ENCODE measurements at places on chromosomes 7 and 10.

- peak; percentile 86 for DNase-seq
These were observed 44.5 kb downstream of the ICA1 start for GRCh38 chr7:8217200-8218068.

- no peak for DNase-seq
These were observed 51.4 kb upstream of the SLC29A3 start for GRCh38 chr10:71267508-71268240.

GRCh38 chr7:46191776-46192175 lies 270.7 kb upstream of the IGFBP3 start:
- DNase-seq: no peak

DNA sequence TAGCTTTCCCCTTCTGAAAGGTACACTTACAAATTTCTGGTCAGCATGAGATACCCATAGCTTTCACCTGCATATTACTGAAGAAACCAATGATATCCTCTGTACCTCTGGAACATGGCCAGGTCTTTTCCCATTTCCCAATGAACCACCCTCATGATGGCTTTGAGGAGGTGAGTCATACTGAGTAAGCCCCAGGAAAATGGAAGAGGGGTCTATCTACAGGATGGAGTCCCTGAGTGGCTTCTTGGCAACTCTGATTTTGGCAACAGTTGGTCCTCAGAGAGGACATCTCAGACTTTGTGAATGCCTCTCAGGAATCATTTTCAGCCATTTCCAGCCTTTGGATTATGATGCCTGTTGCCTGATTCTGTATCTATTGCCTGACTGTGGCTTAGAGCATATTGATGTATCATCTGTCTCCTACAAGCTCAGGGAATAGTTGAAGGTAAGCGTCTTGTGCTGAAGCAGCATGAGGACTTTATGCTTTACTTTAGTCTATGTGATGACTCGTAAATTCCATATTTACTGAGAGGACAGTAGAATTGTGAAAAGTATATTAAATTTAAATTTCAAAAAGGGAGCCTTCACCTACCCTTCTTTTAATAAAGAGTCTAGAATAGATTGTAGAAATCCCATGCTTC lies 84.7 kb upstream of the DKK1 start:
- DNase-seq: no peak

- DNase-seq: no peak
These were observed 77.6 kb downstream of the CLRN3 start for GRCh38 chr10:127815147-127815546.

GRCh38 chr7:94252124-94252523 lies 142.6 kb upstream of the COL1A2 start:
- no peak for DNase-seq

DNA sequence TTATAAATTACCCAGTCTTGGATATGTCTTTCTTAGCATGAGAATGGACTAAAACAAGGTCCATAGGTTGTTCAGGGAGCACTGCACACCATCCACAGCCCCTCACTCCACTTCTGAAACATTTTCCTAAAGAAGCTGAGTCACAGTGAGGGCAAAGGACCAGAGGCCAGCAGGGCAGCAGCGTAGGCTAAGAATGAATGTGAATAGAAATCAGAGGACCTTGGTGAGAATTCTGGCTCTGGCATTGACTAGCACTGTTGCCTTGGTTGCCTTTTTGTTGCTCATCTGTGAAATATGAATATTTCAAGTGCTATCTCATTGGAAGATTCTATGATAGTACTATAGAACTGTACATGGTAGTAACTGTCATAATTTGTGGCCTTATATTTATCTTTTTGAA lies 41.7 kb upstream of the TOMM7 start:
- DNase-seq: no peak

DNA sequence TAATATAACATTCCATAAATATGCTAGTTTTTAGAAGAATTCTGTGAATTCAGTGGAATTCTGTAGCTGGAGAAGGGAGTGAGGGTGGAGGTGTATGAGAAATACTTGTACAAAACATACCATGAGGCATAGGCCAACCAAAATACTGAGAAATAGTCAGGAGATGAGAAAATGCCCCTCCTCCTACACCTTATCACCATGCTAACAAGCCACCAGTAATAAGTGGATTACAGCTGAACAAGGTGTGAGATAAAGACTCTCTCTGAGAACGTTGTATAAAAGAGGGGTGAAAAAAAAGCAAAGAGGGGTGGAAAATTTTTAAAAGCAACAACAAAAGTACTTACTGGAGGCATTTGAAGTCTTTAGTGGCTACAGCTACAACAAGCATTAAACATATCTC lies 90.4 kb upstream of the IGFBP3 start:
- DNase-seq: no peak

DNA sequence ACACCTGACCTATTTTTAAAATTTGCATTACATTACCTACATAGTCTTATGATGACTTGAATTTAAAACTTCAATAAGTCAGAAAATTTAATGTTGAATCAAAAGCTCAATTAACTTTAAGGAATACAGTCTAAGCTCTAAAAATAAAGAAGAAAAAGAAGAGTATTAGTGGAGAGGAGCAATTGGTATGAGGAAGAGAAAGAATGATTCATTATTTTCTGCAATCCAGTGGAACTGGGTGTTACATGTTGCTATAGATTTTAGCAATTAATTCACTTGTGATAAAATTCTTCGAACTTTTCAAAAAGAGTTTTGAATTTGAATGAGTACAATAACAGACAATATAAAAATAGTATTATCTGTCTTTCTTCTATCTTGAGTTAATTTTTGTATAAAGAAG lies 158.9 kb upstream of the POT1 start:
- DNase-seq: no peak

- DNase-seq: no peak
These were observed 30.9 kb upstream of the LMTK2 start for GRCh38 chr7:98075801-98076200.

- no peak for DNase-seq
These were observed 24.8 kb downstream of the TBC1D12 start for GRCh38 chr10:94427166-94427565.

DNA sequence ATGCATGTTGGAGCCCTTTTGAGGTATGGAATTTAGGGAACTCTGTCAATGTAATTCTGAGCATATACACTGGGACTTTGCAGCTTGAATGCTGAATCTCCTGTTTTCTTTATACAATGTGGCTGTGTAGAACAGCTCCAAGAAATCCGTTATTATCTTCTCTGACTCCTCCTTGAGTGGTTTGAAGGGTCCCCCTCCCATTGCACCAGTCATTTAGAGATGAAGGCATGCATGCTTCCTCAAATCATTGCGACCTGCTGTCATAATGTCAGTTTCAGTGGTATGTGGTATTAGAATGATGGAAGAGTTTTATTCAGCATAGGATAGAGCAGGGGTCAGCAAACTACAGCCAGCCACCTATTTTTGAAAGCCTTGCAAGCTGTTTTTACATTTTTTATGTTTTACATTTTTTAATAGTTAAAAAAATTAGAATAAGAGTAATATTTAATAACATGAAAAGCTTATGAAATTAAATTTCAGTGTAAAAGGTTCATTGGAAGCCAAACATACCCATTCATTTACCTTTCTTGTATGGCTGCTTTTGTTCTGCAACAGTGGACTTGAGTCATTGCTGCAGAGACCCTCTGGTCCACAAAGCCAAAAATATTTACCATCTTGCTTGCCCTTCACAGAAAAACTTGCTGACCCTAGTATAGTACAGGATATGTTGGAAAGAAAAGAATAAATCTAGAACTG lies 8.1 kb downstream of the STK17A start:
- DNase-seq: no peak

DNA sequence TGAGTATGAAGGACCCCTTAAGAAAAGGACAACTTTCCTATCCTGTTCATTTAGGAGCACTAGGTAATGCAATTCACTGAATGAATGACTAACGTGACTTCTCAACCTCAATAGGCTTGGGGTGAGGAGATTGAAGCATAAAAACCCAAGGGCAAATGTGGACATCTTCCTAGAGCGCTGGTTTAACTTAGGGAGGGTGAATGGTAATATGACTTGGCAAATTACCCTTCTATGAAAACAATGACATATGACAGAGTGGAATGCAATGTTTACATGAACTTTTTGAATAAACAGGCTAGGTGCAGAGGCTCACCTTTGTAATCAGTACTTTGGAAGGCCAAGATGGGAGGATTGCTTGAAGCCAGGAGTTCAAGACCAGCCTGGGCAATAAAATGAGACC lies 83.9 kb upstream of the ANK3 start:
- no peak for DNase-seq

GRCh38 chr10:75617485-75618155 lies 186.2 kb downstream of the LRMDA start:
- no peak for DNase-seq

GRCh38 chr10:32963096-32963495 lies 5.1 kb upstream of the ITGB1 start:
- no peak for DNase-seq

GRCh38 chr10:70884741-70885140 lies 3.6 kb downstream of the PCBD1 start:
- no peak for DNase-seq

DNA sequence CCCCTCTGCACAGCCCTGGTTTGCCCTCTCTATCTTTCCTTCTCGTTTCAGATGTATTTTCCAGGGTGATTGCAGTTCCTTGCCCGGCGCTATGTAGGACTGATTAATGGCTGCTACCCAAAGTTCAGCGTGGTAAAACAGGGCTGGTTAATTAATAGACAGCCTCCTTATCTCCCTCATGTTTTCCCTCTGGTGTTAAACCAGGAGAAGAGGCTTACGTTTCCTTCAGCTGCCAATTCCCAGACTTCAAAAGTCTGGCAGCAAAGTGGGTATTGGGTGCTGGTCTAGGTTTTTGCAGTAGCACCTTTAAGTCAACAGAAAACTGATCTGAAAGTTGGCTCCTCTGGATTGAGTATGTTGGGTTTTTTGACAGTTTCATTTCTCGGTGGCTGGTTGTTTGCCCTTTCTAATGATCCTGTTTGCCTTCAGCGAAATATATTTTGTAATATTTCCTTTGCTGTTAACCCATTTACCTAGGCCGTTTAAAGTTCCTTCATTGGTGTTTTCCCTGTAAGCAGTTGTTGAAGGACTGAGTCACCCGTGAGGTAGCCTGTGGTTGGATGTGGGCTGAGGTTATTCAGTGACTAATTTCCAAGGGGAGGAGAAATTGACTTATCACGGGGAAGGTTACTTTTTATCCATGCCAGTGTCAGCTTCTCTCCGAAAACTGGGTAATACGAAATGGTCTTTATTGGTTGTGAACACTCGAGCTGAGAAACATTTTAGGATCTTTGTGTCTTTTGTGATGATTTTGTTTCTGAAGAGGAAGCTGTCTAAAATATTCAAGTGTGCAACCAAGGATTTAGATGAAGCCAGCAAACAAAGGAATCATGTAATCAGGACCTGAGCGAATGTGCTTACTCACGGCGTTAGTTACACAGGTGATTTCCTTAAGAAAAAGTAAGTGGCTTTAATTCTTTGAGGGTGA lies 257.2 kb downstream of the KIAA1217 start:
- no peak for DNase-seq

DNA sequence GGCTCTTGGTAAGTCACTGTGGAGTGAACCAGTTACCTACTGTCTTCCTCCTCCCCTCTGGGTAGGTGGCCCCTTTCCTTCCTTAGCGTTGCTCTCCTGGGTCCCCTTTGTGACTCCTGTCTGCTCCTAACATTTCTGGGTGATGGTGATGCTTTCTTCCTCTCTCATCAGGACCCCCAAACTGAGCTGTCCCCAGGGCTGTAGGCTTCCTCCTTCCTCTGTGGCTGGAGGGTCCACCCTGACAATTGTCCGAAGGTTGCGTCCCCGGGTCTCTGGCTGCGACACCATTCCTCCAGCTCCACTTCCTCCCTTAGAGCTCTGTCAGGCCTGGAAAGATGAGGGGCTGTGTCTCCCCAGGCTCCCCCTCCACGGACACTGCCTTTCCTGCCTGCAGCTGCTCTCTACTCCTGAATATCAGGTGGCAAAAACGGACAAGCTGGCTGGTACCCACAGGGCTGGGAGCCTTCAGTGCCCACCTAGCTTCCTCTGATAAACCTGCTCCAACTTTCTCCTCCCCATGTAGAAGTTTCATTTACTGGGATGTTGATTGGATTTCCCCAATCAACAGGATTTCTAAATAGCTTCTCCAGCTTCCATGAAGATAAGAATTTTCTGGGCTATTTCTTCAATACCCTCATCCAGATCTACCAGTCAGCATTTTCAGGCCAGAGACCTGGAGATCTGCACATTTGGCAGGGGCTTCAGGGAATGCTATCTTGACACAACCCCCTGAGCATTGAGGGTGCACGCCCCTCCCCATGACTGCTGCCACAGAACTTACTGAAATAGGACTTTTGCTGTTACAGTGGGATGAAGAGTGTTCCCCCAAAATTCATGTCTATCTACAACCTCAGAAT lies 506.5 kb downstream of the TCERG1L start:
- no peak for DNase-seq

DNA sequence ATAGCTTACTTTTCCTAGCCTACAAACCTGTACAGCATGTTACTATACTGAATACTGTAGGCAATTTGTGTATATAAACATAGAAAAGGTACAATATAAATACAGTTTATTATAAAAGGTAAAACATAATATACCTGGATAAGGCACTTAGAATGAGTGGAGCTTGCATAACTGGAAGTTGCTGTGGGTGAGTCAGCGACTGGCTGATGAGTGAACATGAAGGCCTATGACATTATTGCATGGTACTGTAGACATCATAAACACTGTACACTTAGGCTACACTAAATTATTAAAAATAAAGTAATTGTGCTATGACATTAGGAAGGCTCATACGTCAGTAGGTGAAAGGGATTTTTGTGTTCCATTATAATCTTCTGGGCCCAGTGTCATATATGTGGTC lies 228.8 kb downstream of the HDAC9 start:
- DNase-seq: no peak

GRCh38 chr7:42099066-42099465 lies 137.9 kb downstream of the GLI3 start:
- no peak for DNase-seq

GRCh38 chr7:70699271-70699670 lies 432.7 kb upstream of the GALNT17 start:
- no peak for DNase-seq

DNA sequence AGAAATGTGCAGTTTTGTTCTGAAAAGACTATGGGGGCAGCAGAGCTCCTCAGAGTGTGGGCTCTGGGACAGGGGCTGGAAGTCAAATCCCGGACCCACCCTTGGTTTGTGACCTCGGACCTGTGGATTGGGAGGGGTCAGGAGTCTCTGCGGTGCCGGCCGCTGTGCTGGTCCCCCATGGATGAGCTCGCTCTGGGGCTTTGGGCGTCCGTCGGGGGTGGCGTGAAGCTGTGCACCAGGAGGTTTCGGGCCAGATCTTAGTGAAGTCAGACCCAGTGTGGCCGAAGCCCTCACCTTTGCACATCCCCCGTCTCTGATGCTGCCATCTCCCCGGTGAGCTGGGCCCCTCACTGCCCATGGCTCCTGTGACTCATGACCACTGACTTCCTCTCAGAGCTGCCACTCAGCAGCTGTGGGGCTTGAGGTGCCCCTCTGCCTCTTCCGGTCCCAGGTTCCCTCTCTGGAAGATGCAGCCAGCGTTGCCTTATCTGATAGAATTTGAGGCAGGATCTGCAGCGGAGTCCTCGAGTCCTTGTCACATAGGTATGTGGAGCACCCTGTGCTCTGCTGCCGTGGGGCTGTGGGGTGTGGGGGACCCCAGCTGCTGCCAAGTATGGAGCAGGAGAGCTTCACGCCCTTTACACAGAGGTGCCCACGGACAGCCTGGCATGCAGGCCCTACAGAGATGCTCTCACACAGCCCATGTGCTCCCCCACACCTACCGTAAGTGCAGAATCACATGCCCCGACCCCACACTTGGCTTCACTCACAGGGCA lies 11.4 kb upstream of the SCART1 start:
- DNase-seq: peak; percentile 33
